ENCODE measurements at places on chromosomes 7 and 10.

GRCh38 chr10:109418795-109419194, 504.5 kb downstream of the XPNPEP1 start:
- no peak for DNase-seq

GRCh38 chr10:101670635-101671034, 24.3 kb downstream of the FBXW4 start:
- no peak for DNase-seq

DNA sequence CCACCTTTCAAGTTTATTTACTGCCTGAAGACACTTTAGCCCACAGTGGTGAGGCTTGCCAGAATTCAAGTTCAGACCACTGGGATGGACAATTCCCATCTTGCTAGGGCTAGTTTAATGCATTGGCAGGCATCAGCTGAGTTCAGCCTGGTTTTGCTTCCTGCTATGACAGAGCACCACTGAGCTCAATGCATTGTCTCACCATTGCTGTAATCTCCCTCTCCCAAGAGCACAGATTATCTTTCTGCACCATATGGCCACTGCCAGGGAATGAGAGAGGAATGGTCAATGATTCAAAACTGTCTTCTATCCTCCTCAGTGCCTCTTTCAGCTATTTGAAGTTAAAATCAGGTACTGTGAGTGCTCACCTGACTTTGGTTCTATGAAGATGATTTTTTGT, 160.8 kb downstream of the XPNPEP1 start:
- DNase-seq = no peak

DNA sequence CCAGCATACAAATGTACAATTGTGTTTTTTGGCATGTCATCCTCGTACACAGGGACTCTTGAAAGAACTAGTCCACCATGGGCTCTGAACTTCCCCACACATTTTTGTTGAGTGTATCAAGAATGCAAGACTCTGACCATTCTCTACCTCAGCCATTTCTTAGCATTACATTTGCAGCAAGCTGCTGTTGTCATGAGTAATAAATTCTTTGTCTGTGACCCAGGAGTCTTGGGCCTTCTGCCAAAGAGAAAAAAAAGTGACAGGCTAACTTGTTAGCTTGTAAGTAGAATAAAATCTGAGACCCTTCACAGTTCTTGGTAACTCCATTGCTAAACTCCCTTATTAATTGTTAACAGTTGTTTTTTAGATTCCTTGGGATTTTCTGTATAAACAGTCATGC, 542.3 kb upstream of the MBL2 start:
- no peak for DNase-seq

DNA sequence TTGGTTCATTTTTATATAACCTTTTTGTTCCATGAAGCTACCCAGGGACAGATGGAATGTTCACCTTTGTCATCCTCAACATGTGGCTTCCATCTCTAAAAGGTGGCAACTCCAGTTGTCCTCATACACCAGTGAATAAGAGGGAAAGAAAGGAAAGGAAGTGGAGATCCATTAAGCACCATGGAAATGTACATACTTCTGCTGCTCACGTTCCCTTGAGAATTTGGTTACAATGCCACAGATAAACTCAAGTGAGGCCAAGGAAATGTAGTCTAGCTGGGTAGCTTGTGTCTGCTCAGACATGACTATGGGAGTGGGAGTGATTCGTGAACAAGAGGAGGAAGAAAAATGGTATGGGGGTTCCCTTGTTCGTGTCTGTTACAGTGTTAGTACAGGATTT, 237.1 kb upstream of the FAM3C start:
- DNase-seq = no peak

GRCh38 chr7:23604296-23604640, 7.1 kb downstream of the CCDC126 start:
- no peak for DNase-seq

- DNase-seq = no peak
Measured at GRCh38 chr10:58044072-58044471, 223.6 kb downstream of the IPMK start.

DNA sequence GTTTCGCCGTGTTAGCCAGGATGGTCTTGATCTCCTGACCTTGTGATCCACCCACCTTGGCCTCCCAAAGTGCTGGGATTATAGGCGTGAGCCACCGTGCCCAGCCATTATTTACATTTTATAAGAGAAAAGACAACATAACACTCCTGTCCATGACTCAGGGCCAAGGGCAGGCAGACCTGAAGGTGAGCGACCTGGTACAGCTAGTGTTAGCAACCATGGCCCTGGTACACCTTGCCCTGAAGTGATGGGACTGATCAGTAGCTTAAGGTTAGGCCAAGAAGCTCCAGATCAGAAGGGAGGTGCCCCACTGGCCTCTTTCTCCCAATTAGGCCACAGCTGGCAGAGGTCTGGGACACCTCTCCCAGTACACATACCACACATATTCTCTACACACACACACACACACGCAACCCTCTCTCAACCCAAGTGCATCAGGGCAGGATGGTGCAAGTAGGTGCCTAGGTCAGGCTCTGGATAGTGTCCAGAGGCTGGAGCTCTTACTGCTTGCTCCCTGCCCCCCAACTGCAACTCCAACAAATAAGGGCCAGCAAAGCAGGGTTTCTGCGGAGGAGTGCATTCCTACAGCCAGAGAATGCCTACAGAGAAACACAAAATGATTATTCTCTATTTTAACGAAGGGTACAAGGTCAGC, 43.8 kb downstream of the DPCD start:
- no peak for DNase-seq

DNA sequence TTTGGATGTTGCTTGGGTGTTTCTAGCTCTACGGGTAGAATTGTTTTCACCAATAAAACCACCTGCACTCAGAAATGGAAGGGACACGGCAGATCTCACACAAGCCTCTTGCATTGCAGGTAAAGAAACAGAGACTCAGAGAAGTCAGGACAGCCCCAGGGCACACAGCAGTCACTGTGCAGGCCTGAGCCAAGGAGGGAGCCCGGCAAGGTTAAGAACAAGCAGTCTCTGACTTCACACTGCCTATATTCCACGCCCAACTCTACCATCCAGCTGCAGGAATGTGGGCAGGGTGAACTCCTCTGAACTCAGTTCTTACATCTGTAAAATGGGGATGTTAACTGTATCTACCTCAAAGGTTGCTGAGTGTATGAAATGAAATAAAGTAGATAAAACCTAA, 15.4 kb downstream of the CHST15 start:
- DNase-seq = no peak

DNA sequence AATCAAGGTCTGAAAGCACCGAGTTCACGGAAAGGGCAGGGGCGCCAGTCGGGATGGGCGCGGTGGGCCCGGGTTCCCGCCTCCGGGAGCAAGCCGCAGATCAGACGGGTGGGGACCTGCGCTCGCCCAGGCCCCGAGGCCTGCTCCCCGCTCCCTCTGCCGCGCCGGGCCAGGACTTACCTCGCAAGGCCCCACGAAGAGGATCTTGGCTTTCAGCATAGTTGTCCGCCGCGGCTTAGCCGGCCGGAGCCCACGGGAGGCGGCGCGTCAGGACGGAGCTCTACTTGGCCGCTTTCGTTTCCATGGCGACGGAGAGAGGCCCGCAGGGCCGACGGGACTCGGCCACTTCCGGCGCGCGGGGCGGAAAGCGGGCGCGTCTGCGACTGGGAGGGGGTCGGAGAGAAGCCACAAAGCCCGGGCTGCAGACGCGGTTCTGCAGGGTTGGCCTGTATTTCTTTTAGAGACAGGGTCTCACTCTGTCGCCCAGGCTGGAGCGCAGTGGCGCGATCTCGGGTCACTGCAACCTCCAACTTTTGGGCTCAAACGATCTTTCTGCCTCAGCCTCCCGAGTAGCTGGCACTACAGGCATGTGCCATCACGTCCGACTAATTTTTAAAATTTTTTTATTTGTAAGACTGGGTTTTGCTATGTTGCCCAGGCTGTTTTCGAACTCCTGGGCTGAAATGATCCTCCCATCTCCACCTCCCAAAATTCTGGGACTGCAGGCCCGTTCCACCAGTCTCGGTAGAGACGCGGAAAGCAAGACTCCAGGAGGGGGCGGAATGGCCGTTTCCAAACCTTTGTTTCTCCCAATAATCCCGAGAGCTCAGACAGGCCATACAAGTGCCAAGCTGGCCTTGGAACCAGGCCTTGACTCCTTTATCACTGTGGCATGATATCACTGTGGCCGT, at the start of gene IFT22:
Gene IFT22 (minus strand): TSS at position 322 of the 911 bp plus-strand sequence. CDS start 103 bp downstream, at position 219.
- peak; percentile 50 for DNase-seq

DNA sequence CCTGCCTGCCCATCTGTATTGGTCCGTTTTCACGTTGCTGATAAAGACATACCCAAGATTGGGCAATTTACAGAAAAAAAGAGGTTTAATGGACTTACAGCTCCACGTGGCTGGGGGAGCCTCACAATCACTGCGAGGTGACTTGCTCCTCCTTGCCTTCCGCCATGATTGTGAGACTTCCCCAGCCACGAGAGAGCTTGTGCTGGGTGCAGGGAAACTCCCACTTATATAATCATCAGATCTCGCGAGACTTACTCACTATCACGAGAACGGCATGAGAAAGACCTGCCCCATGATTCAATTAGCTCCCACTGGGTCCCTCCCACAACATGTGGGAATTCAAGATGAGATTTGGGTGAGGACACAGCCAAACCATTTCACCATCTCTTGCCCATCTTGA, 111.8 kb downstream of the MYL10 start:
- no peak for DNase-seq

DNA sequence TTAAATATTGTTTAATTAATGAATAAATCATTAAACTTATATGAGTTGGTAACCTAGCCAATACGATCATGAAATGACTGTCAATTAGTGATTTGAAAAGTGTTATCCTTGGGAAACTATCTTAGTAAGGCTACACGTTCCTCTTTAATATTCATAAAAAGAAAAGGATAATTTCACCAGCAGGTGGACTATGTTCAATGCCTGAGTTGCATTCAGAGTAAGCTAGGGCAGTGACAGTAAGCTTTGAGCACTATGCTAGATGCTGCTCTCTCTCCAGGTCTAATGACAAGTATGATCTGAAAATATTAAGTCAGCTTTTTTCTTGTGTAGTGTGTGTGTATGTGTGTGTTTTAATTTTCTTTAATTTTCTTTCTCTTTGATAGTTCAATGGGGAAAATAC, 486.3 kb upstream of the PCDH15 start:
- DNase-seq = no peak

DNA sequence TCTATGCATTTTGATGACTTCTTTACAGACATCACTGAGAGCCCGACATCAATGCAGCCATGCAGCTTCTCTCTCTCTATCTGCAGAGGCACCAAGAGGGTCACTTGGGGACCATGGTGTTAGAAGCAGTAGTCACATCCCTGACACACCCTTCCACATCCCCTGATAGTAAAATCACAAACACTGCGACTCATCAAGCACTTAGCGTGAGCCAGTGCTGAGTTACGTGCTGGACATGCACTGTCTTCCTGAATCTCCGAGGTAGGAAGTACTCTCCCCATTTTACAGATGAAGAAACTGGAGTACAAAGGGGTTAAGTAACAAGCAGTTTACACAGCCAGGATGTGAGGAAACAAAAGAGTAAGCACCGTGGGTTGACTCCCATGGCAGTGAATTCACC, 109.2 kb downstream of the OSBPL3 start:
- no peak for DNase-seq

GRCh38 chr7:75055830-75056772, 17.5 kb downstream of the RCC1L start:
- DNase-seq = no peak

DNA sequence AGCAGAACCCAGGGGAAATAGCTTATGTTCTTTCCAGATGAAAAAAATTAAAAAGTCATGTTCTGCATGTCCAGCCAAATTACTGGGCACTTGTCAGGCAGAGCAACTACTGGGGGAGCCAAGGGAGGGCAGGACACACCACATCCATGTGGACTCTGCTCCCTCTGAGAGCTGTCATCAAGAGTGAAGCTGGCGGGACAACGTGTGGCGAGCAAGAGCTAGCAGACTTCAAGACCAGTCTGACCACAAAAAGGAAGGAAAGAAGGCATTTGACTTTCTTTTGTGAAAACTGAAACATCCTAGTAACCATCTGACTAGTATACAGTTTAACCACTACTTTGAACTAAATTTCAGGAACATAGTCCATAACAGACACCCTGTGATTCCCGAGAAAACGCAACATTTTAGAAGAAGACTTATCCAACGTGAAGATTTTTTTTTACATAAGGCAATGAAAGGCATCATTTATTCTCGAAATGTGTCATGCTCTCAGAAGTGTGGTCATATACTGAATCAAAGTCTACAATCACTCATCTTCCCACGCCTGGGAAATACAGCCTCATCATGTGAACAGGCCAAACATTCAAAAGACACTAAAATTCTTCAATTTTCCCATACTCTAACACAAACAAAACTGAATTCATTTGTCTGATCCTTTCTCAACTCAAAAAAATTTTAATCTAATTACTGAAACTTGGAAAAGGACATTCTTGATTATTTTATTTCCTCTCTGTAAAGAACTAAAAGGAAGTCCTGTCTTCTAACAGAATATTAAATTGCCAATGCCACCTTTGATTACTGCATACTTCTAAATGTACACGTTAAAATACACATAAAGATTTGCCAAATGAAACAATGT, 15.5 kb downstream of the CYTH3 start:
- DNase-seq = no peak

GRCh38 chr10:73413108-73413527, 740 bp downstream of the ANXA7 start:
- peak; percentile 25 for DNase-seq

DNA sequence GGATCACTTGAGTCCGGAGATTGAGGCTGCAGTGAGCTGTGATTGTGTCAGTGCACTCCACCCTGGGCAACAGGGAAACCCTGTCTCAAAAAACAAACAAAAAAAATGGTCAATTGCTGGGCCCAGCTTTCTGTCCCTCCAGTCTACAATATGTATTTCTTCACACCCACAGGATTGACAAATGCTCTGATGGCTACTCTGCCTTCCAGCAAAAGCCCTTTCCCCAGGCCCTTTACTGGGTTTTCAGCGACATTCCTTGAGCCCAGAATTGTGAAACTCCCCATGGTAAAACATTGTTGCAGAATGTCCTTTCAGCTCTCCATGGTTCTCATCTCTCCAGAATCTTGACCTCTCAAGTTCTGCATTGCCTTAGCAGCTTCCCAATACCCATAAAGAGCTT, 23.7 kb upstream of the TNKS2 start:
- DNase-seq = no peak

DNA sequence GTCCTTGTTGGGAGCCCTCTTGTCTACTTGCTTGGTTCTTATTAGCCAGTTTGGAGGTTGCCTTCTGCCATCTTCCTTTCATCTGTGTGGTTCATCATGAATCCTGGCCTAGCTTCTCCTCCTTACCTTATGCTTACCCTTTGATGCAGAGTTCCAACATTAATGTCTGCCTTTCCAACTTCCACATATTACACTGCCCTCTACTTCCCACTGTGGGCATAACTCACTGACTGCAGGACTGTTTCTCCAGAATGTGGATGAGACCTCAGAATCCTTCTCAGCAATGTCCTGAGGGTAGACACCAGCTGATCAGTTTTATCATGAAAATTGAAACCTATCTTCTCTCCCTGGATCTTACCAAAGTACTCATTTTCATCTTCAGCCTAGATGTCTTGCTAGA, 491.0 kb downstream of the LRMDA start:
- DNase-seq = no peak

Data from NCI-H2081 treated with DMSO at 0.1 percent for 48 hours (cell line).